ENCODE measurements at places on chromosomes 7 and 10.

DNA sequence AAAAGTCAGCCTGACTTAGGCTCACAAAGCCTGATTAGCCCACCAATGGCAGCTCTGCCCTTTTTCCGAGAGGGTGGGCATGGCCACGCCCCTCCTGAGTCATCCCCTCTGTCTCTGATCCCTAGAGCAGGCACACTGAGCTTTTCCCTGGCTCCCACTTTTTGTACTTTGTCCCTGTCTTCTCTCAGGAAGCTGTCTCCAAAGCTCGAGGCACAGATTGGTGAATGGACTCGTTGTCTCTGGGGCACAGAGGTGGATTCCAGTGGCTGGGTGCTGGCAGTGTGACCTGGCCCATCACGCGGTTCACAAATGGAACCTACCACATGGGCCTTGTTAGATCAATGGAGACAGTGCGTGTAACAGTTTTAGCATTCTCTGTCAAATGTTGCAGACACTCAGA lies 313.5 kb downstream of the WDR37 start:
- no peak for DNase-seq

GRCh38 chr7:73628504-73628903 lies 4.2 kb upstream of the MLXIPL start:
- no peak for DNase-seq

DNA sequence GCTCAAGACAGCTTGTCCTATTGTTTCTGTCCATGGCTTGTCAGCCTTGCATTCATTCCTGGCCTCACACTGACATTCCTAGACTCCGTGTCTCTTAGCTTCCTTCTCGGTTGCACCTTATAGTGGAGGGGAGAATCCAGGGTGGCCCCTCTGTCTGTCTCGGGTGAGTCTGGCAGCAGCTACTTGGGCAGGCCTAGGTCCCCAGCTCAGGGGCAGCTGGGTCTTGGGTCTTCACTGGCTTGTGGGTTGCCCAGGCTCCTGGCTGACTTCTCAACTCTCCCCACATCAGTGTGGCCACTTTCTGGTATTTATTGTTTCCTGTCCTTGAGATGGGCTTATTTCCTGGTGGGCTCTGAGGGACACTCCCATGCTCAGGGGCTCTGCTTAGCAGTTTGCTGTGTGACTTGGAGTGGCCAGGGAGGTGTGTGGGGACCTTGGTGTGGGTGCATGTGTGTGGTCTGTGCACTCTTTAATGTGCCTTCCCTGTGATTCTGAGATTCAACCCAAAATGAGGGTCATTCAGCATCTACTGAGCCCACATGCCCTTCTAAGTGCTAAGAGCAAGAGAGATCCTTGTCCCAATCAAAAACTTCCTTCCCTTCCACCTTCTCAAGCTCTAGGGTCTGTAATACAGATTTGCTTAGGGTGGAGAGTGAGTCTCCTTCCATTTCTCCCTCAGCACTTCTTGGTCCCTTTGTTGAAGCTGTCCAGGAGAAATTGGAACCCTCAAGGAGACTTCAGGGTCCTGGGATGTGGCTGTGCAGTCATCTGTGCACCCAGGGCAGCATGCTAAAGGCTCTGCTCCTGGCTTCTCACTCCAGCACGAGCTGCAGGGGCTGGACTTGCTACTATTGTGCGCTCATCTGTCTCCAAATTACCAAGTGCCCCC lies 20.1 kb downstream of the UPP1 start:
- no peak for DNase-seq

- no peak for DNase-seq
These were observed 16.2 kb downstream of the PNLIPRP2 start for GRCh38 chr10:116636976-116637375.

GRCh38 chr10:125144693-125145623 lies 15.4 kb downstream of the CTBP2 start:
- DNase-seq, result no peak
